ENCODE measurements at places on chromosomes 6 and 20. TPM values are rescaled to one million over a fixed set of nuclear protein-coding genes. Genes with fewer than 3 reads are reported as not detected.

TAGAP gene
- total RNA-seq, result not detected

TRIM31 gene
- total RNA-seq, result not detected

OR2H2 gene
- not detected for total RNA-seq

BPIFB6 gene
- not detected for total RNA-seq

TSHZ2 gene
- 3.1 TPM for total RNA-seq

PROKR2 gene
- total RNA-seq, result not detected

PRKN gene
- 1.1 TPM for total RNA-seq

C6orf132 gene
- 0.66 TPM for total RNA-seq

RAB44 gene
- 0.03 TPM for total RNA-seq

TMEM151B gene
- not detected for total RNA-seq

ALDH5A1 gene
- 1.9 TPM for total RNA-seq

ATAT1 gene
- total RNA-seq, result 3.3 TPM

GPLD1 gene
- total RNA-seq, result 0.46 TPM

PGC gene
- not detected for total RNA-seq

PCSK2 gene
- total RNA-seq, result not detected

ARFGEF2 gene
- 53.2 TPM for total RNA-seq

EFCAB8 gene
- total RNA-seq, result 0.33 TPM

NUP153 gene
- total RNA-seq, result 24.7 TPM

BCL2L1 gene
- 101 TPM for total RNA-seq

PNLDC1 gene
- 0.20 TPM for total RNA-seq

CFAP206 gene
- total RNA-seq, result 0.59 TPM

RHAG gene
- total RNA-seq, result not detected

DLK2 gene
- 0.20 TPM for total RNA-seq

GMPR gene
- 11.6 TPM for total RNA-seq

OR5V1 gene
- not detected for total RNA-seq

SNRNP48 gene
- 13.4 TPM for total RNA-seq

OR2J3 gene
- total RNA-seq, result not detected

TNNC2 gene
- total RNA-seq, result 0.39 TPM

HS3ST5 gene
- total RNA-seq, result not detected

MUC21 gene
- total RNA-seq, result not detected

NTSR1 gene
- total RNA-seq, result 0.03 TPM

DEF6 gene
- 0.59 TPM for total RNA-seq

GABRR2 gene
- 0.33 TPM for total RNA-seq

RNASET2 gene
- total RNA-seq, result 43.3 TPM

MOG gene
- not detected for total RNA-seq

CTSZ gene
- 406 TPM for total RNA-seq

PEX6 gene
- 61.3 TPM for total RNA-seq

RREB1 gene
- 20.6 TPM for total RNA-seq

DZANK1 gene
- 1.7 TPM for total RNA-seq

AVP gene
- not detected for total RNA-seq

PARD6B gene
- total RNA-seq, result 0.20 TPM

RIN2 gene
- total RNA-seq, result 50.4 TPM

GRM1 gene
- 0.07 TPM for total RNA-seq

KCNK15 gene
- 4.8 TPM for total RNA-seq

PPP1R3G gene
- 3.0 TPM for total RNA-seq

MDFI gene
- 0.33 TPM for total RNA-seq

IL17A gene
- not detected for total RNA-seq

PI16 gene
- 1.8 TPM for total RNA-seq

GNMT gene
- total RNA-seq, result 0.13 TPM

TMEM244 gene
- not detected for total RNA-seq

KCNK16 gene
- total RNA-seq, result not detected

COL9A3 gene
- total RNA-seq, result 0.39 TPM

GTSF1L gene
- total RNA-seq, result not detected

RIPOR2 gene
- total RNA-seq, result 2.9 TPM

KCNQ5 gene
- 7.8 TPM for total RNA-seq

LTB gene
- total RNA-seq, result not detected

ZBTB22 gene
- total RNA-seq, result 28.5 TPM
